Effector CD4-positive, alpha-beta T cell (primary cell): ENCODE measurements at places on chromosomes 6 and 20.
A peak's percentile ranks its signal among the peaks of the same experiment; 100 is the strongest.

- DNase-seq: no peak
These were observed 123.8 kb upstream of the ADGRF1 start for GRCh38 chr6:47165918-47166317.

DNA sequence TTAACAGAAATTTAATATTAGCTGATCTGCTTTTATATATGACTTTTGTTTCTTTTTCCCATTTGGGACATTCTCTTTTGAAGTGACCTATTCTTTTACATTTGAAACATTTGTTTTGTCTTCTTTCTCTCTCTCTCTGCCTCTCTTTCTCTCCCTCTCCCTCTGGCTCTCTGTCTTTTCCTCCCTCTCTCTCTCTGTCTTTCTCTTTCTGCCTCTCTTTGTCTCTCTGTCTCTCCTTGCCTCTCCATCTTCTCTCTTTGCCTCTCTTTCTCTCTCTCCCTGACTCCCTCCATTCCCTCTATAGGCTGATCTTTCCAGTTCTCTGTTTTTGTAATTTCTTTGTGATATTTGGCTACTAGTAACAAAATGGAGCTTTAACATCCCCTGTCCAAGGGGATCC is 52.0 kb upstream of the TULP1 start:
- DNase-seq: no peak

DNA sequence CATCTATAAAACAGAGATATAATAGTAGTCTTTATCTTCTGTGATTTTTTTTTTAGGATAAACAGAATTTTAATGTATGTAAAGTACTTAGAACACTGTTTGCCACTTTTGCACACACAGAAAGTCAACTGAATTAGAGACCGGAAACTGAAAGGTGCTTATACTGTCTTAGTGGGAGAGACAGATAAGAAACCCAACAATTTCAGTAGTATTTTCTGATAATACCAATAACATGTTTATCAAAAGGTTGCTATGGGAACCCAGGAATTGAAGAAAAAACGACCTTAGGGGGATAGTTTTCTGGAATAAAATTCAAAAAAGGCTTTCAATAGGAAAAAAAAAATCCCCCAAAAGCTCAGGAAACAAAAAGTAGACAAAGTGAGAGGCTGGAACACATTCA is 138.6 kb downstream of the BCKDHB start:
- no peak for DNase-seq

DNA sequence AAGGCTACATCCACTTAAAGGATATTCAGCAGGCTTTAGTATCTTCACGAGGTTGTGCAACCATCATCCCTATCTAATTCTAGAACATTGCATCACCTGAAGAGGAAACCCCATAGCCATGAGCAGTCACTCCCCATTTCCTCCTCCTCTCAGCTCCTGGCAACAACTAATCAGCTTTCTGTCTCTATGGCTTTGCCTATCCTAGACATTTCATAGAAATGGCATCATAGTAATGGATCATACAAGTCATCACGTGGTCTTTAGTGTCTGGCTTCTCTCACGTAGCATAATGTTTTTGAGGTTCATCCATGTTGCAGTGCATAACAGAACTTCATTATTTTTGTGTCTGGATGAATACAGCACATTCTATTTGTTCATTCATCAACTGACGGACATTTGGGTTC is 20.5 kb downstream of the SNAI1 start:
- DNase-seq: no peak

GRCh38 chr20:1555952-1556351 is 1.6 kb downstream of the SIRPD start:
- no peak for DNase-seq

DNA sequence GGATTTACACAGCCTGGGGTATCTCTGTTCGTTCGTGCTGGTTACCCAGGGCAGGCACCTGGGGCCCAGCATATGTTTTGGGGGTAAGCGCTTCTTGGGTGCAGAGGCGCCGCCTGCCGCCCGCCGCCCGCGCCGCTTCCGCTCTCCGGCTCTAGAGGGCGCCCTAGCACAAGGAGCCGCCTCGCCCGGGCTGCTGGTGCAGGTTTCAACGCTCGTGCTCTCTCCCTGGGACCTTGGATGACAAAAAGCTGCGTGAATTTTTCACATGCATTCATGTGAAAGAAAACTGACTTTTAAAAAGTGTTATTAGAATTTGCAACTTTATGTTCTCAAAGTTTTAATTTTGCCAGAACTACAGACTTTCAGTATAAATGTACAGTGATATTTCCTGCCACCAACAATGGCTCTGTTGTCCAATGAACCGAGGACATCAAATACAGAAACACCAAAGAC is 32.5 kb downstream of the PRR18 start:
- peak; percentile 72 for DNase-seq

GRCh38 chr6:46138281-46138680 is 8.5 kb downstream of the ENPP4 start:
- DNase-seq: no peak

DNA sequence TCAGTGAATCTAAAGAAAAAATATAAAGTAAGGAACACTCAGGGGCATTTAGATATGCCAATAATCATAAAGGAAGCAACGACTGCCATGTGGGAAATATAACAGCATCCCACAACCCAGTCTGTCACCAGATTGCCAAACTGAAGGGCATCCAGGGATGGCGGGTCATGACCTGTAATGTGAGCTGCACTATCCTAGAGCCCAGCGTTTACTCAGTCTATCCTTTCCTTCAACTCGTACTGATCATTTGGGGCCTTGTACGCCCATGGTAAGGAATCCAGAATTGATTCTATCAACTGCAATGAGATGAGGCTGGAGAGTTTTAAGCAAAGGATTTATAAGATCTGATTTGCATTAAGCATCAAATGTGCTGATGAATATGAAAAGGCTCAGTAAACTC is 5.3 kb downstream of the TRPC4AP start:
- no peak for DNase-seq

- no peak for DNase-seq
These were observed 15.9 kb upstream of the MDGA1 start for GRCh38 chr6:37713529-37714119.

DNA sequence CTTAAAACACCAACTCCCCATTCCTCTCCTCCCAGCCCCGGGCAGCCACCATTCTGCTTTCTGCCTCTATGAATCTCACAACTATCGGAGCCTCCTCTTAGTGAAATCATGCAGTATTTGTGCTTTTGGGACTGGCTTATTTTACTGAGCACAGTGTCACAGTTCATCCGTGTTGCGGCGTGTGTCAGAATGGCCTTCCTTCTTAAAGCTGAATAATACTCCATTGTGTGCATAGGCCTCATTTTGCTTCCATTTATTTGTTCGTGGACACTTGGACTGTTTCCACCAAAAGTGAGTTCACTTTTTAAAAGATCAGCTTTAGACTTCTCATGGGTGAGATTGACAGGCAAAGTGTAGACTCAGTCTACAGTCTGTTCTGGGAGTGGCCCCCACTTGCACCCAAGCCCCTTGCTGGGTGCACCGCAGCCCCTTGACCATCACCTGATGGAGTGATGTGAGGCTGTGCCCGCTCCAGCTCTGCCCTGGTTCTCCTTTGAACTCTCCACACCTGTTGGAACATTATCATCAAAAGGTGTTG is 12.6 kb downstream of the DUSP22 start:
- DNase-seq: no peak

DNA sequence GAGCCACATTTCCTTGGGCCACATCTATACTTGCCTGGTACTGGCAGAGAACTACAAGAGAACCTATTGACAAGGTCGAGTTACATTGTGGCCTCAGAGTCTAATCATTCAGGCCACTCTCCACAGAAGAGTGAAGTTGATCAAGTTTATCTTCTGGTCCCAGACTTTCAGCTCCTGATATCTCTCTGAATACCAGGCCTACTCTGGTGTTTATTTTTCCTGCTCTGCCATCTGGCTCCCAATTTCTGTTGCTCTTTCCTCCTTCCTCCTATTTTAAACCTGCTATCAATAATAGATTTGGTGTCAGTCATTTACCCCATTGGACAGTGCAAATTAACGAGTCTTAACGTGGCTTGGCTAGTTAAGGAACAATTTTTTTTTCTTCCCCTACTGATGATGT is 46.6 kb downstream of the SCGN start:
- no peak for DNase-seq

- DNase-seq: no peak
These were observed 574.1 kb upstream of the CHD6 start for GRCh38 chr20:42192321-42192720.

DNA sequence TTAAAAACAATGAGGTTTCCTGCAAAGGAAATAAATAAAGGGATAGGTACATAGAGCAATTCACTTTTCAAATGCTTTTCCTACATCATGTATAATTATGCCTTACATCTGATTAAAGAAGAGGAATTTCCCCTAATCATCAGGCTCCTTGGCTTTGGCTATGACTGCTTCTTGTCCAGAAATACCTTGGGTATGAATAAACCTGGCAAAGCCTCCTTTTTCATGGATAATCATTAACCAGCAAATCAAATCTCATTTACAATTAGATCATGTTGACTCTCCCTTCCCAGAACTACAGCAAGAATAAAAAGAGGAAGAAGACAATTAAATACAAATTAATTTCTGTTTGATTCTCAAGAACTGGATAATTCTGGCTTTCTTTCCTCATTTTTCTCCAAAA is 58.0 kb upstream of the CD2AP start:
- no peak for DNase-seq

- no peak for DNase-seq
These were observed 46.1 kb downstream of the FKBP5 start for GRCh38 chr6:35642471-35643161.

- DNase-seq: no peak
These were observed 6.2 kb downstream of the ITCH start for GRCh38 chr20:34369265-34369664.

DNA sequence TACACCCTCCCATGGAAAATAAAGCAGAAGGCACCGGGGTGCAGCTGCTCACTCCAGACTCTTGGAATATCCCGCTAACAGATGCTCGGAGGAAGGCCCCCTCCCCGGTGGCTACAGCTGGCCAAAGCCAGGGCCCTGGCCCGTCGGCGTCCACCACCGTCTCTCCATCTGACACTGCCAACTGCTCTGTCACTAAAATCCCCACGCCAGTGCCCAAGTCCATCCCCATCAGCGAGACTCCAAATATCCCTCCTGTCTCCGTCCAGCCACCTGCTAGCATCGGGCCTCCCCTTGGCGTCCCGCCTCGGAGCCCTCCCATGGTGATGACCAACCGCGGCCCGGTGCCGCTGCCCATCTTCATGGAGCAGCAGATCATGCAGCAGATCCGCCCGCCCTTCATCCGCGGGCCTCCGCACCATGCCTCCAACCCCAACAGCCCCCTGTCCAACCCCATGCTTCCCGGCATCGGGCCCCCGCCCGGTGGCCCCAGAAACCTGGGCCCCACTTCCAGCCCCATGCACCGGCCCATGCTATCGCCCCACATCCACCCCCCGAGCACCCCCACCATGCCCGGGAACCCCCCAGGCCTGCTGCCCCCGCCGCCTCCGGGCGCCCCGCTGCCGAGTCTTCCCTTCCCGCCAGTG is 143.9 kb downstream of the SOBP start:
- DNase-seq: no peak

DNA sequence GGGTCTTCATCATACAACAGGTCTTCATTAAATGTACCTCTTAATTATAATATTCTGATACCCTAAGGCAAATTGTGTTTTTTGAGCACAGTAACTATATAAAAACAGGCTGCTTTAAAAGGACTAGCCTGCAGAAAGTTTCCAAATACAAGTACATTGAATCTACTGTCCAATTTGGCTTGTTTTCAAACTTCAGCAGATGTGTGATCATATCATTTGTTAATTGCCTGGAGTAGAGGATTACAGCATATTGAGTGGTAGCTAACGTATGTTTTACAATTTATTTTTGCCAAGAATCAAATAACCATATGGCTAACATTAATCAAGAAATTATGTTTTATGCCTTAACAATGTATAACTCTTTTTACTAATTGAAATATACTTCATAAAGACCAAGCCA is 12.6 kb downstream of the TINAG start:
- DNase-seq: no peak

DNA sequence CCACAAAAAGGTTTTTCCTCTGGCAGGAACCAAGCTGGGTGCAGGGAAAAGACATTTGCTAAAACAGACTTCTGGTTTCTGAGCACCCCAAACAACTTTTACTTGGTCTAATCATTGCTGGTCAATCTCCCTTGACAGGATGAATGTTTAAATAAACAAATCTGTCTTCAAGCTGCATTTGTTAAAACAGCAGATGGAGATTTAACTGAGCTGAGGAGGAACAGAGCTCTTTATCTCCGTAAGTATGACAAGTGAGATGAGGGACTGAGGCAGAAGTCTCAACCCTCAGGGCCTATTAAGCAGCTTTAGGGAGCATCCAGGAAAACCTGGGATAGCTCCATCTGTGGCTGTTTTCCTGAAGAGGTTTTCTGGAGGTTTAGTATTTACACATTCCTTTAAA is 40.6 kb downstream of the NINL start:
- DNase-seq: no peak

DNA sequence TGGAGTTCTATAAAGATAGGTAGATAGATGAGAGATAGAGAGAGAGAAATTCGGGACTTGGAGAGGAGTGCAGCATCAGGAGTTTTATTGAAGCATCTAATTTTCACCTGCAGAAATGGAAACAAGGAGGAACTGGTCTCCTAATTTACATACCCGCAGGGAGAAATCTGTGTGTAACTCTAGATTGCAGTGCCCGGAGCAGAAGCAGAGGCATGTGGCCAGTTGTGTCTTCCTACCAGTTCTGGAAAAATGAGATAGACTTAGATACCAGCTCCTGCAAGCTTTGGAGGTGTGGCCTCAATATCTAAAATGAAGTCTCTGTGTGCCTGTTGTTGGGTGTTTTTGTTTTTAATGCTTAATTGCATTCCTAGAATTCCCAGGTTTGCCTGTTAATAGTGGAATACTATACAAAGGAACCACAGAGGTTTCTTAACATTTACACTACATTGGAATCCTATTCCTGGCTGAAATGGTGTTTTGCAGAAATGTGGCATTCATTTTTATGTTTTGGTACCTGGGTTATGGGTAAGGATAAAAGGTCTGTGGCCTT is 57.4 kb downstream of the DTD1 start:
- DNase-seq: no peak

DNA sequence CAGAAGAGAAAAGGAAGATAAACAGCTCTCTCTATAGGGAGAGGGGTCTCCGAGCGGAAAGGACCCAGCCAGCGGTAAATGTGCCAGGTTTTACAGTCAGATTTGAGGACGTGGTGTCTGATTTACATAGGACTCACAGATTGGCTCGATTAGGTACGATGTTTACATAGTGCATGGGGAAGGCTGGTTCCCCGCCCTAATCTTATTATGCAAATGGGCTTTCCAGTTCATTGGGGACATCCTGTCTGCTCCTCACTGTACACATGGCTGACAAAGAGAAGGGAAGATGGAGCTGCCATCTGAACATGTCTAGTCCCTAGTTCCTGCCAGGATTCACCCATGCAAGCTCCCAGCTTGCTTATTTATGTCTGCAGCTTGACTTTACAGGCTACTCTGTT is 119.9 kb downstream of the RNF144B start:
- no peak for DNase-seq

- DNase-seq: no peak
These were observed 15.2 kb upstream of the ARFGEF3 start for GRCh38 chr6:138146544-138146943.

GRCh38 chr20:53875452-53875851 is 194.9 kb downstream of the BCAS1 start:
- DNase-seq: no peak
